ENCODE measurements at places on chromosomes 12 and 14.
A peak's percentile ranks its signal among the peaks of the same experiment; 100 is the strongest.

GRCh38 chr12:130800312-130800711 lies 38.7 kb downstream of the STX2 start:
- DNase-seq = no peak

- DNase-seq = no peak
These were observed 57.2 kb upstream of the GNPNAT1 start for GRCh38 chr14:52848626-52849025.

DNA sequence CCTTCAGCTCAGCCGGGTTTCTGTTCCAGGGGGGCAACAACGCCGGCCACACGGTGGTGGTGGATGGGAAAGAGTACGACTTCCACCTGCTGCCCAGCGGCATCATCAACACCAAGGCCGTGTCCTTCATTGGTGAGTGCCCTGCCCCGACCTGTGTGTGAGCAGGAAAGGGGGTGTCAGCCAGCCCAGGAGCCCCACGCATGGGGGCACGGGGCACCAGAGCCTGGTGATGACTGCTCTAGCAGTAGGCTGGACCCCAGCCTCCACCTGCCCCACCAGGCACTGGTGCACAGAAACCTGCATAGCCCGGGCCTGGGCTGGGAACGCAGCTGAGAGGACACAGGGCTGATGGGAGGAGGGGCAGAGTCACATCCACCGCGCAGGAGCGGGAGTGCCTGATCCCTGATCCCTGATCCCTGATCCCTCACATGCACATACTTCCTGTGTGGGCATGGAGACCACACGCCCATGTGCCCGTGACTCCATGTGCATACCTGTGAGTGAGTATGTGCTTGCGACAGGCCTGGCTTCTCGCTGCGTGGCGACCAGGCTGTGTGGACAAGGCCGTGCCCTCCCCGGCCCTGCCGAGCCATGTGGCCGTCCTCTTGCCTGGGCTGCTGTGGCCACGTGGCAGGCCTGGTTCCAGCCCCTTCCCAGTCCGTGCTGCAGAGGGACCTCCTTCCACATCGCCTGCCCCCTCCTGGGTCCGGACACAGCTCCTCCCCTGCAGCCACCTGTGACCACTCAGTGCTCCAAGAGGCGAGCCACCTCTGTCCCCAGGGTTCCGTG lies 11.2 kb downstream of the ADSS1 start:
- DNase-seq = no peak

GRCh38 chr12:6953442-6954315 lies 2.5 kb downstream of the PTPN6 start:
- DNase-seq = no peak

DNA sequence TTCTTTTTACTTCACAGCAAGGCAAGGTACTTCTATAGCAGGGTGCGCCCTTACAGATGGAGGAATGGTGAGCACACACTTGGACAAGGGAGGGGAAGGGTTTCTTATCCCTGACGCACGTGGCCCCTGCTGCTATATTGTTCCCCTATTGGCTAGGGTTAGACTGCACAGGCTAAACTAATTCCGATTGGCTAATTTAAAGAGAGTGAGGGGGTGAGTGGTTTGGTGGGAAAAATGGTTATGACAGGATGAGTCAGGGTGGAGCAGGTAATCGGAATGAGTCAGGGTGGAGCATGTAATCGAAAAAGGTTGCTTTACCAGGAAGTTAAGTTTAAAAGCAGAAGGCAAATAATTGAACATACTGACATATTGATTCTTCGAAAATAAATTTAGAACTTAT lies 23.7 kb upstream of the RAB21 start:
- no peak for DNase-seq

DNA sequence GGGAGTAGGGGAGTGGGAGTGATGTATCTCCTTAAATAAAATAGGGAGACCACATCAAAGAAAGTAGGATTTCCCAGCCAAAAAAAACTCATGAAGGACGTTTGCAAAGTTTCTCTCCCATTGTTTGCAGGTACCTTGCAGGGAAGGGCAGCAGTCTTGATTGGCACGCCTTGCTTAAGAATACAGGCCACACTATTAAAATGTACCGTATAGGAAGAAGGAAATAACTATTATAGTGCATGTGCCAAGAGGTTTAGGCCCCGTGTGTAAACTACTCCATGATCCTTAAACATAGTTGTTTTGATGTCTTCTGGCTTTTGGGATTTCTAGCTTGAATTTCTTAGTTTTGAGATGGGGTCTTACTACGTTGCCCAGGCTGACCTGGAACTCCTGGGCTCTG lies 42.5 kb downstream of the PRORP start:
- DNase-seq = no peak

GRCh38 chr14:80483331-80483730 lies 272.0 kb upstream of the DIO2 start:
- DNase-seq = no peak

DNA sequence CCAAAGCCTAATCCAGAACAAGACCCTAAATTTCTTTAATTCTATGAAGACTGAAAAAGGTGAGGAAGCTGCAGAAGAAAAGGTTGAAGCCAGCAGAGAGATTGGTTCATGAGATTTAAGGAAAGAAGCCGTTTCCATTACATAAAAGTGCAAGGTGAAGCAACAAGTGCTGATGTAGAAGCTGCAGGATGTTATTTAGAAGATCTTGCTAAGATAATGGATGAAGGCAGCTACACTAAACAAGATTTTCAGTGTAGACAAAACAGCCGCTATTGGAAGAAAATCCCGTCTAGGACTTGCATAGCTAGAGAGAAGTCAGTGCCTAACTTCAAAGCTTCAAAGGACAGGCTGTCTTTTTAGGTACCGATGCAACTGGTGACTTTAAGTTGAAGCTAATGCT lies 65.4 kb upstream of the AMIGO2 start:
- DNase-seq = no peak

- no peak for DNase-seq
These were observed 24.8 kb upstream of the TMEM106C start for GRCh38 chr12:47938594-47938993.

DNA sequence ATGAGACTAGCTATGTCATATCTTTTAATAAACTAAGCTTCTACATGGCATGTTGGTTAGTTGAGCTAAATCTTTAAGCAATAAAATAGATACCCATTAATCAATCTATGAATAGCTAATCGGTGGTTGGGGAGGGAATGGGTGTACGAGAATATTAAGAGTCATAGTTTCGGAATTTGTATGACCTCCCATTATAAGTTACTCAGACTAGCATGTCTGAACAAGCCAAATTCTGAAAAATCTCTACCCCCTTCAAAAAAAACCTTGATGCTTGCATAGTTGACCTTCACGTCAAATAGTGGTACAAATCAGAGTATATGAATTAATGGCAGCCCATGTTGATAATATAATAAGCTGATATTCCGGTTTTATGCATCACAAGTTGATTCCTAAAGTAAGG lies 60.0 kb downstream of the PLEKHG7 start:
- DNase-seq = no peak

DNA sequence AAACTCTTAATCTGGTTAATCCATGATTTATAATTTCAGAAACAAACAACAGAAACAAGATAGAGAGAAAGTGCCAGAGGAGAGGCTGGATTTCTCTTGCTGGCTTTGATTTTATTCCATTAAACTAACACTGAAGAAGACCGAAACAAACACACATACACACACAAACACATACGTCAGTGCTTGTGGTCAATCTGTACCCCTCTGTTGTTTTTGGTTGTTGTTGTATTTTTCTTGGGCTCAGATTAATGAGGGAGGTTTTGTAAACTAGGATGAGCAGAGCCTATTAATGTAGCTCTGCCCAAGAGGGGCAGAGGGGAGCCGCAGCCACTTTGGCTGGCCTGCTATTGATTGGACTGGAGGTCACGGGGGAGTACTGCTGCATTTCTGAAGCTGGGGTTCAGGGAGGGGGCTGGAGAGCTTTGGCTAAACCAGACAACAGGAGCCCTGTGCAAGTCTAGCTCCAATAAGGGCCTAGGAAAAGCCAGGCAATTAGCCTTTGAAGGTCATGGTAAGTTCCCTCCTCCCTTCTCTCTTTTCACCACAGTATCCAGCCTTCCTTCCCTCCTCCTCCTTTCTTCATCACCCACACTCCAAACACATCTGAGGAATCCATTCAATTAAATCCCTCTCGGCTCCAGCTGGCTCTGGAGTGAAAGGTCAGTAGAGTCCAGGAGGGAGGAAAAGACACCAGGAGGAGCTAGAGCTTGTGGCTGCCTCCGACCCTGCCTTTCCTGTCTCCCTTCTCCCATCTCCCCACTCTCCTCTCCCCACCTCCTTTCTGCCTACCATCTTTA lies 344.1 kb upstream of the LMO3 start:
- DNase-seq = peak; percentile 21

DNA sequence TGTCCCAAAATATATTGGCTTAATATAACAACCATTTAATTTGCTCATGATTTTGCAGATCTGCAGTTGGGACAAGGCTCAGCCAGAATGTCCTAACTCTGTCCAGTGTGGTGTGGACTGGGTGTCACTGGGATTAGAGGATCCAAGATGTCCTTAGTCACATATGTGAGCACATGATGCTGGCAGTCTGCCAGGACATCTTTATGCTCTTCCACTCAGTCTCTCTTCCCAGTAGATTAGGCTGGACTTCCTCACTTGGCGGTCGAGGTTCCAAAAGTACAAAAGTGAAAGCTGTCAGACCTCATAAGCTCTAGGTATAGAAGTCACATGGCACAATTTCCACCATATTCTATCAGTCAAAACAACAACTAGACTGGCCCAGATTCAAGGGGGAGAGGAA lies 167.9 kb upstream of the NTF3 start:
- no peak for DNase-seq

- no peak for DNase-seq
These were observed 58.0 kb upstream of the RTRAF start for GRCh38 chr14:51931308-51931707.

- DNase-seq = peak; percentile 60
These were observed 883 bp upstream of the CDCA4 start for GRCh38 chr14:105021656-105022275.

GRCh38 chr12:9367828-9368227 lies 159.6 kb upstream of the PZP start:
- no peak for DNase-seq

DNA sequence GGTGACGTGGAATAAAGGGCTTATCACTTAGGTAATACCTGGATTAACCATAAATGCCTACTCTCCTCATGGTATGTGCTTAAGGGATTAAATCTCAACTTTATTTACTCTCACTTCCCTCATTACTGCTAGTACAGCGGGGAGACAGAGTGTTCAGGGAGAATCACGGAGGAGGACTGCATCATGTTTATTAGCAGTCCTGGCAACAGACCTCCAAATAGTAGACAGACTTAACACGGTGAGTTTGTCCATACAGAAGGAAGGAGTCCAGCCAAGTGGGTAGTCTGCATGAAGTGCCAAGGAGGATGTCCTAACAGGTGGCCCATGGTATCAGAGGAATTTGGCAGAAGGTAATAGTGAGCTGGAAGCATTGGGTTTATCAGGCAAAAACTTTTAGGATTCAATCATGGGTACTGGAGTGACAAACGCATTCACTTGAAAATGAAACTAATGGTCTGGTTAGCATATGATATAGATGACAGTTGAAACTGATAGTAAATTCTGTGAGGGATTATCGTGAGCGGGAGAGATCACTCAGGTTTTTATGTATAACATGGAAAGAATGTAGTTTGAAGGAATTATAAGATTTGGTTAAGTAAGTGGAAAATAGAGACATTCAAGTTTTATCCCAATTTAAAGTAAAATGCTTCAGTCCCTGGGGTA lies 471.8 kb downstream of the TMEM117 start:
- DNase-seq = no peak

DNA sequence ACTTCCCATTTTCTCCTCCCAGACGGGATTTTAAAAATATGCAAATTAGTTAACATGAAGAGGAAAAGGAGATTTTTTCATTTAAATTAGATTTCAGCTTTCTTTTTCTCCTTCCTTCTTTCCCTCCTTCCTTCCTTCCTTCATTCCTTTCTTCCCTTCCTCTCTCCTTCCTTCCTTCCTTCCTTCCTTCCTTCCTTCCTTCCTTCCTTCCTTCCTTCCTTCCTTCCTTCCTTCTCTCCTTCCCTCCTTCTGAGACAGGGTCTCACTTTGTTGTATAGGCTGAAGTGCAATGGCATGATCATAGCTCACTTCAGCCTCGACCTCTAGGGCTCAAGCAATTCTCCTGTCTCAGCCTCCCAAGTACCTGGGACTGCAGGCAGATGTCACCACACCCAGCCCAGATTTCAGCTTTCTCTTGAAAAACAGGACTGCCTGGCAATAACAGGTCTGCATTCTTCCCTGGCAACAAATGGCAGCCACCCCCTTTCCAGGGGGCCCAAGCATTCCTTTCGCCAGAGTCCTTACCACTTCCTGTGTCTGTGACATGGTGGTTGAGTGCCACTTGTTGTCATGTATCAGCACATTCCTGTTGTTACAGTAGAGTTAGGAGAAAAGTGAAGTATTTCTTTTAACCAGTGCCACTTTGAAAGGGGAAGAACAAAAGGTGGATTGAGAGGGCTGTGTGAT lies 119.1 kb downstream of the PTPN11 start:
- peak; percentile 33 for DNase-seq

- no peak for DNase-seq
These were observed 2.5 kb downstream of the PPP1R3E start for GRCh38 chr14:23299986-23300686.

DNA sequence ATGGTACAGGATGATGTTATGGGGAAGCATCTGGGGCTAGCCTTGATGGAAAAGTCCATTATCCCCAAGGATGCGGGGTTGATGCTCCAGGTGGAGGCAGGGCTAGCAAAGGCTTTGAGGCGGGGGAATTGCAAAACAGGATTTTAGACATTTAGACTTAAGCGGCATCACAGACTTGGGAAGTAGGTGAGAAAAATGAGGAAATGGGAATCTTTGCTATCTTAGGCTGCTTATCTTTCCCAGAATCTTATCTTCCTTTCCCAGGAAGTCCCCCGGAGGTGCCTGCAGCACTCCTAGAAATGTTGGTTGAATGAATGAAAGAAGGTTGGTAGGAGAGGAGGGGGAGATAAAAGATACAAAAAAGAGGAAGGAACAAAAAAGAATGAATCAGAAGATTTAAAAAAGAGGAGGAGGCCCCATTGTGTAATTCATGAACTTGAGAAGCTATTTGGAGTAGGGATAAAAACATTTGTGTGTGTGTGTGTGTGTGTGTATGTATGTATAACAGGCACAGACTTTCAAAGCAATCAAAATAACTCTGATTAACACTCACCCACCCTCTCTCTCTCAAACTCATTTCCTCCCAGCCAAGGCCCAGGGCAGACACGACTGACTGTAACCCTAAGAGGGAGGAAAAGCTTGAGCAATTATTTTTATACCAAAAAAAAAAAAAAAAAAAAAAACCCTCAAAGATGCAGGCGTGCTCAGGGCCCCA lies 62.5 kb upstream of the TBX3 start:
- DNase-seq = no peak

DNA sequence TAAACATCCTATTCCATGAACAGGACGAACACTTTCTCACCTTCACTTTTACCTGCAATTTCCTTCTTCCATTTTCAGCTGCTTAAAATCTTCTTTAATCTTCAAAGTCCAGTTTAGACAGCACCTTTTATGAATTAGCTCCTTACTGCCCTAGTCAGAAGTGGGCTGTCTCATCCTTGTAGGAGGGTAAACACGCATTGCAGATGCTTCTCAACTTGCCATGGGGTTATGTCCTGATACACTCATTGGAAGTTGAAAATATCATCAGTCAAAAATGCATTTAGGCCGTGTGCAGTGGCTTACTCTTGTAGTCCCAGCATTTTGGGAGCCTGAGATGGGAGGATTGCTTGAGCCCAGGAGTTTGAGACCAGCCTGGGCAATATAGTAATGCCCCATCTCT lies 35.2 kb downstream of the HMGA2 start:
- no peak for DNase-seq

Data from WTC11 (cell line).